Activated CD4-positive, CD25-positive, alpha-beta regulatory T cell (primary cell): ENCODE measurements at places on chromosomes 5 and 9.

- DNase-seq: no peak
Observed at GRCh38 chr5:65395526-65396155, 86.1 kb downstream of the ADAMTS6 start.

DNA sequence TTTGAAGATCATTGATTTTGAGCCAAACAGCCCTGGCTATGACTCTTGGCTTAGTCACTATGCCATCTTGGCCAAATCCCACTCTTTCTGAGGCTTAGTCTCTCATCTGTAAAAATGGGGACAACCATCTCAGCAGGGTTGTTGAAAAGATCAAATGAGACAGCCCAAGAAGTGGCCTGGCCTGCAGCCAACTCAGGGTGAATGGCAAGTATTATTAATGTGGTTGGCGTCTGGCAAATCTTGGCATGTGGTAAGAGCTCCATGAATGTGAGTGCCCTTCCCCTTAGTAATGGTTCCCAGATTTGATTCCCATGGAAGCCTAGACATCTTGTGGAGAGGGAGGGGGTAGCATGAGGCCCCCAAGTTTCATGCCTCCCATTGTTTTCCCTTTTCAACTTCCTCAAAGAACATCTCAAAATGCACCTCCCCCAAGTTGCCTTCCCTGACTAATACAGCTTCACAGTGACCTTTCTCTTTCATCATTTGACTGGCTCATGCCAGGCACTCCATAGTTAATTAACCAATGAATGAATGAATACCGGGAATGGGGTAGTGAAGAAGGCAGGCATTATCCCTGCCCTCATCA, 11.8 kb upstream of the TGFBI start:
- DNase-seq: no peak

DNA sequence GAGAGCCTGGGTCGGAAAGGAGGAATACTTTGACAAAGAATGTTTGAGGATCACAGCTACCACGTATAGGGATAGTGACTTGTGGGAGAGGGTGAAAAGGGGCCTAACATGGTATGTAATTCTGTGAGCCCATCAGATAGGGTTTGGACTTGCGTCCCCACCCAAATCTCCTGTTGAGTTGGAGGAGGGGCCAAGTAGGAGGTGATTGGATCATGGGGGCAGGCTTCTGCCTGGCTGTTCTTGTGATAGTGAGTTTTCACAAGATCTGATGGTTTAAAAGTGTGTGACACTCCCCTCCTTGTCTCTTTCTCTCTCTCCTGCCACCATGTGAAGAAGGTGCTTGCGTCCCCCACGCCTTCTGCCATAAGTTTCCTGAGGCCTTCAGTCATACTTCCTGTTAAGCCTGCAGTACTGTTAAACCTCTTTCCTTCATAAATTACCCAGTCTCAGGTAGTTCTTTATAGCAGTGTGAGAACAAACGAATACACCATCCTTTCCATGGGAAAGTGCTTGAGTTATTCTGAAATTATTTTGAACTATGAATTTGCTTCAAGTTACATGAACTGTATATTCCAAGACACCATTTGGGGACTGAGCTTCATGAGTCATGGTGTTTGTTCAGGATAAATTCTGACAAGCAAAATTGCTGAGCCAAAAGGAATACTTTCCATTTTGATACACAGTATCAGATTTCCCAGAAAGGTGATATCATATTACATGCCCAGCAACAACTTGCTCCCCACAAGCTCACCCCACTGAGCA, 68.8 kb upstream of the SSBP2 start:
- DNase-seq: no peak

- no peak for DNase-seq
Observed at GRCh38 chr9:130845254-130845653, 10.2 kb downstream of the ABL1 start.

GRCh38 chr5:167767795-167768194, 523.6 kb upstream of the WWC1 start:
- no peak for DNase-seq

GRCh38 chr9:93315118-93315517, 131.2 kb downstream of the WNK2 start:
- no peak for DNase-seq

DNA sequence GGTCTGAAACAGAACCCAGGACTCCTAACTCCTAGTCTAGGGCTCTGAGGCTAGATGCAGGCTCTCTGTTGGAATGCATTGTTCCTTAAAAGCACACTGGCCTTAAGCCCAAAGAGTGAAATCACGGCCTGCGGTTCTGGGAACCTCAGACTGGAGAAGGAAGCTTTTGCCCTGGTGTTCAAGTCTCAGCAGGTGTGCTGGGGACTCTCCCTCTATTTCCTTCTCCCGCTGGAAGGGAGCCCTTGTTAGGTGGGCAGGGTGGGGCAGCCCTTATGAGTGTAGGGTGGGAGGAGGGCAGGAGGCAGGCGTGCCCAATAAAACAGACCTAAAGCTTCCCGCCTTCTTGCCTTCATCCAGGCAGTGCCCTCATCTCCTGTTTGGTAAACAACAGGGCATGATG, 1.8 kb upstream of the PPARGC1B start:
- DNase-seq: no peak

DNA sequence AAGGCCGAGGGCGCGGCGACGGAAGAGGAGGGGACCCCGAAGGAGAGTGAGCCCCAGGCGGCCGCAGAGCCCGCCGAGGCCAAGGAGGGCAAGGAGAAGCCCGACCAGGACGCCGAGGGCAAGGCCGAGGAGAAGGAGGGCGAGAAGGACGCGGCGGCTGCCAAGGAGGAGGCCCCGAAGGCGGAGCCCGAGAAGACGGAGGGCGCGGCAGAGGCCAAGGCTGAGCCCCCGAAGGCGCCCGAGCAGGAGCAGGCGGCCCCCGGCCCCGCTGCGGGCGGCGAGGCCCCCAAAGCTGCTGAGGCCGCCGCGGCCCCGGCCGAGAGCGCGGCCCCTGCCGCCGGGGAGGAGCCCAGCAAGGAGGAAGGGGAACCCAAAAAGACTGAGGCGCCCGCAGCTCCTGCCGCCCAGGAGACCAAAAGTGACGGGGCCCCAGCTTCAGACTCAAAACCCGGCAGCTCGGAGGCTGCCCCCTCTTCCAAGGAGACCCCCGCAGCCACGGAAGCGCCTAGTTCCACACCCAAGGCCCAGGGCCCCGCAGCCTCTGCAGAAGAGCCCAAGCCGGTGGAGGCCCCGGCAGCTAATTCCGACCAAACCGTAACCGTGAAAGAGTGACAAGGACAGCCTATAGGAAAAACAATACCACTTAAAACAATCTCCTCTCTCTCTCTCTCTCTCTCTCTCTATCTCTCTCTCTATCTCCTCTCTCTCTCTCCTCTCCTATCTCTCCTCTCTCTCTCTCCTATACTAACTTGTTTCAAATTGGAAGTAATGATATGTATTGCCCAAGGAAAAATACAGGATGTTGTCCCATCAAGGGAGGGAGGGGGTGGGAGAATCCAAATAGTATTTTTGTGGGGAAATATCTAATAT, 58.1 kb downstream of the BASP1 start:
- DNase-seq: no peak

- no peak for DNase-seq
Observed at GRCh38 chr9:89817151-89817950, 212.5 kb downstream of the GADD45G start.
